Activated CD4-positive, alpha-beta T cell treated with anti-CD3 and anti-CD28 coated beads, Interleukin-2, Interleukin-4, amounts not matched to agents 100 ng/mL and 50 ng/mL, durations not matched to agents 16 hours and 8 hours (primary cell): ENCODE measurements at places on chromosomes 1 and 21.

- no peak for DNase-seq
Observed at GRCh38 chr1:12458571-12458970, 159.4 kb downstream of the DHRS3 start.

- no peak for DNase-seq
Observed at GRCh38 chr1:97680470-97680869, 240.4 kb downstream of the DPYD start.

GRCh38 chr1:162420120-162420519 lies 8.2 kb upstream of the SH2D1B start:
- no peak for DNase-seq

GRCh38 chr1:31717341-31717740 lies 13.5 kb upstream of the COL16A1 start:
- no peak for DNase-seq

GRCh38 chr1:223312705-223313414 lies 51.1 kb downstream of the SUSD4 start:
- no peak for DNase-seq

DNA sequence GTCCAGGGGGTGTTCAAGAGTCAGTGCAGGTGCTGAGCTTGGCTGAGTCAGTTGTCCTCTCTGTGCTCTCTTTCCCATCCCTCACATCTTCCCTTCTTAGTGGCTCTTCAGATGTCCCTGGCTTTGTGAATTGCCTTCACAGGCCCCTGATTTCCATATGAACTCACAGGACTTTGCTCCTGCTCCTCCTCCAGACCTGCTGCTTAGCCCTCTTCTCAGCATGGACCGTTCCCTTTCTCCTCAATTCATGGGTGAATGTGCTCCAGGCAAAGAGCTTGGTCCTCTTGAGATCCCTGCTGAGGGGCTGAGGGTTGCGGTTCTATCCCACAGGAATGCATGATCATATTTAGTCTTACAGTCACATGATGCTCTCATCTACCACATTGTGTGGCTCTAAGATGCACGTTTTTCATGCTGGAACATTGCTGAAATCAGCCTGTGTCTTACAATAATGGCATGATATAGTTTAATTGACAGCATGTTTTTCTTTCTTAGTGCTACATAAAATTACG lies 30.5 kb downstream of the CACNA1E start:
- no peak for DNase-seq

- DNase-seq, result no peak
Observed at GRCh38 chr1:69230208-69230607, 337.5 kb upstream of the LRRC7 start.

DNA sequence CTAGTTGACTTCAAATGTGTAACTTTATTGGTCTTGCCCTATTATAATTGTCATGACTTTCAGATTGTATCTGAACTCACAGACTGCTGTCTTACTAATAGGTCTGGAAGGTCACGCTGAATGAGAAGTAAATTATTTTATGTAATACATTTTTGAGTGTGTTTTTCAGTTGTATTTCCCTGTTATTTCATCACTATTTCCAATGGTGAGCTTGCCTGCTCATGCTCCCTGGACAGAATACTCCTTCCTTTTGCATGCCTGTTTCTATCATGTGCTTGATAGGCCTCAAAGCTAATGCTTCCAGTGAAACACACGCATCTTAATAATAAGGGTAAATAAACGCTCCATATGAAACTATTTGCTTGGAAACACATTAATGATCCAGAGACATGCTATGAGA lies 7.3 kb downstream of the RGS4 start:
- no peak for DNase-seq

GRCh38 chr1:75265792-75266191 lies 131.6 kb downstream of the LHX8 start:
- peak; percentile 28 for DNase-seq

GRCh38 chr21:45246386-45247320 lies 41.0 kb downstream of the POFUT2 start:
- DNase-seq, result no peak

GRCh38 chr1:107526524-107527198 lies 385.8 kb downstream of the NTNG1 start:
- DNase-seq, result no peak
